ENCODE measurements at places on chromosomes 16 and 17.

DNA sequence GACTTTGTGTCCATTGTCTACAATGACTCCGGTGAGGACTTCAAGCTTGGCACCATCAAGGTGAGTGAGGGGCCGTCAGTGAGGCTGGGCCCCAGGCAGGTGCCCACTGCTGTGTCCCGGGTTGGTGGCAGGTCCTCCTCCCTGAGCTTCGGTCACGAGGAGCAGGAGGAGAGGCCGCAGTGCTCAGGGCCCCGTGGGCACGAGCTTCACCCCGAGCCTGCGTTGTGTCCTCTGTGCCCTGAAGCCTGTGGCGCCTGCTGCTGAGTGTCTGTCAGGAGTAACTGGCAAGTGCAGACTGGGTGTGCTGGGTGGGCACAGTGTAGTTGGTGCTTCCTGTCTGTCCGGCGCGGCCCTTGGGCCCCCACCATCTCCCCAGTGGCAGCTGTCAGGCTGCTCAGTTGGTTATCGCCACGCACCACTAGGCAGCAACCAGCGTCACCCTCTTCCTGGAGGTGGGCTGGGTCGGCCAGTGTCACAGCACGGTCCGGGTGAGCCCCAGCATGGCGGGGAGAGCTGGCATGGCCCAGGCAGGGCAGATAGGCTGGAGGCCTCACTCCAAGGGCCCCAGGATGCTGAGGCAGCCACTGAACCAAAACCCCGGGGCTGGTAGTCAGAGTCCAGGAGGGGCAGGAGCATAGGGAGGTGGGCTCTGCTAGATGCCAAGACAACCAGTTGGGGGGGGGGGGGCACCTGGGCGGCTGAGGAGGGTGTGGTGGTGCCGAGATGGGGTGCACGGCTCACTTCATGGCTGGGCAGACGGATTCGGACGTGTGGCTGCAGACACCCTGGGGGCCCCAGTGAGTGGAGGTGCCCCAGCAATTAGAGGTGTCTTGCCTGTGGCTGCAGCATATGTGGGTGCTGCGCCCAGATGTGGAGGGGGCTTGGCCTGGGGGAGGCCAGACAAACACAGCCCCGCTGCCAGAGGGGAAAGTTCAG, 39.3 kb downstream of the TSC2 start:
- DNase-seq, result no peak

GRCh38 chr16:23953476-23953875, 117.7 kb downstream of the PRKCB start:
- no peak for DNase-seq

GRCh38 chr17:10842658-10843057, 4.8 kb upstream of the PIRT start:
- no peak for DNase-seq

GRCh38 chr17:19370493-19370960, 7.8 kb upstream of the MAPK7 start:
- DNase-seq, result peak; percentile 59

DNA sequence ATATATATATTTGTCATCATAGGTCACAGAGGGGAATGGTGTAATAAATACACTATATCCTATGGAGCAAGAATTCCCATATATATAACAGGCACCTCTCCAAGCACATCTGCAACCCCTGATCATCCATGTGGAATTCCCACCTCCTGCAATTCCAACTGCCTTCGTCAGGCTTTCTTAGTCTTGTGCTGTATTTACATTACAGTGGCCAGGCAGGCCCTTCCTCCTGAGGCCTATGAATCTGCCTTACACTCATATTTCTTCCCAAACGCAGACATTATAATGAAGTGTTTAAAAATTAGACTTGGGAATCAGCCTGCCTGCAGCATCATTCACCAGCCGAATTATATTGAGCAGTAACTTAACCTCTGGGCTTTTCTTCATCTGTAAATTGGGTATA, 19.3 kb upstream of the DNAH9 start:
- DNase-seq, result no peak

DNA sequence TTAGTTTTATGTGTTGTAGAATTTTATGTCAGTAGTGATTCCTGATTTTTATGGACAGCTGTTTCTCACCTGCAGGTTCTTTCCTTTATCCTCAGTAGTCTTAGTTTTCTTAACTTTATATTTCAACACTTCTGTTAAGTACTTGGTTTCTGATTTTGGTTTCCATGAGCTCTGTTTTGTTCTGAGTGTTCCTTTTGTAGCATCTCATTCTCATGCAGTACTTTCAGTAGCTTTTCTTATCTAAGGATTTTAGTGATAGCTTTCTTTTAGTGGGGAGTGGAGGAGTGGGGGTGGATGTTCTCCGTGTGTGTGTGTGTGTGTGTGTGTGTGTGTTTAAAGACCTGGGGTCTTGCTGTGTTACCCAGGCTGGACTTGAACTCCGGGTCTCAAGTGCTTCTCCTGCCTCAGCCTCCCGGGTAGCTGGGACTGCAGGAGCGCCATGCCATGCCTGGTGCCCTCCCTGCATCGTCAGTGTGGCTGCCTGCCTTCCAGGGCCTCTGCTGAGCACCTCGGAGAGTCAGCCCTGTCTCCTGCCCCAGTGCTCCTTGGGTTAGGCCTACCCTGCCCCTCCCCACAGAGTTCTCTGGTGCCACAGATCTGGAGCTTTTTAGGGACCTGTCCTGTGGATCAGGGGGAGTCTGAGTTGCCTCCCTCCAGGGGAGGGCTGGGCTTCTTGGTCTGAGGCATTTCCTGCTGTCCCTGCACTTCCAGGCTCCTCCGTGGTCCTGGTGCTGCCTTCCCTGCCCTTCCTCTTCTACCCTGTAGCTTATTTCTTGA, 4.3 kb upstream of the ZNF750 start:
- no peak for DNase-seq

DNA sequence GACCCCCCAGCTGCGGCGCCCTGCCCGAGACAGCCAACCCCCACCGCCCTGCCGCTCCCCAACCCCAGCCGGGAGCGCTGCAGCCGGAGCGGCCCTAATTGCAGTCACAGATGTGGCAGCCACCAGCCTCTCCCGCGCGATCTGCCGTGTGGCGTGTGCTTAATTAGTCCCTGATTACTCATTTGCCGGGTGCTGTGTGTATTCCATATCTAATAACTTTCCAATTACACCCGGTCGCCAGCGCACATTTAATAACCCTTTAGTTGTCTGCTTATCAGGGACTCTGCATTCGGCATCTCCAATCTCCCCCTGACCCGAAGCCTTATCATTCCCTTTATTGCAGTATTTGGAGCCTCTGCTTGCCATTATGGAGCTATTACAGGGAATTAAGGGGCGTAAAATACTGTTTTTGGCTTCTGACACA, 236.7 kb upstream of the CIBAR2 start:
- DNase-seq, result no peak

DNA sequence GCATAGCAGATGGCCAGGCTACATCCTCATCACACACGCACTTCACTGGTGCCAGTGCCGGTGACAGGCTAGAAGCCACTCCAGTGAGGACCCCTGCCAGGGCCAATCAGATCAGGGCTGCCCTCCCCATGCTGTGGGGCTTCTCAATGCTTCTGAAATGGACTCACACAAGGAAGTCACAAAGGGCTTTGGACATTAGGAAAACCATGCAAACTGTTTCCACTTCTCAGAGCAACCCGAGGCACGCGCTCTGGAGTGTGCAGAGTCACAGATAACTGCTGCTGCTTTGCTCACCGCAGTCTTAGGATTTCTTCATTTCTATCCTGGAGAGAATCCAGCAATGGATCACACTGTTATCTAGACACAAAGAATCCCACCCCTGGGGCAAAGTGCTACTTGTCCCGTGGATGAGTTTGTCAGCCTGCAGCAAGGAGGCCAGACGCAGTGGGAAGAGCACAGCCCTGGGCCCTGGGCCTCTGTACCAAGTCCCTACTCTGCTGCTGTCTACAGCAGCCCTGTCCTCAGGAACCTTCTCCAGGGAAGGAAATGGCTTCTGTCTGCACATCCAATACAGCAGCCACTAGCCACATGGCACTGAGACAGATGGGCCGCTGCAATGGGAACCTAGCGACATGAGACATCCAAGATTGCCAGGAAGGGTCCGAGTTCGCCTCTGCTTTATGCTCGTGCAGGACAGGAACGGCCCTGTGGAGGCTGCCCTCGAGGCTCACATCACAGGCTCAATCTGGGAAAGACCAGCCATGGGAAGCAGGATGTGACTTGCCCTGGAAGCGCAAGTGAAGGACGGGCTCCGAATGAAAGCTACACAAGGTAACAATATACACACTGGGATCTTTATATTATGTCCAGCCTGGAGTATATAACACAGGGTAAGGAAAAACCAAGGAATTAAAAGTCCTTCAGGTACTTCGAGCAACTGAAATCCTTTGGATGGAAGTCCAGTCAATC, 169.3 kb downstream of the ZFHX3 start:
- DNase-seq, result no peak

DNA sequence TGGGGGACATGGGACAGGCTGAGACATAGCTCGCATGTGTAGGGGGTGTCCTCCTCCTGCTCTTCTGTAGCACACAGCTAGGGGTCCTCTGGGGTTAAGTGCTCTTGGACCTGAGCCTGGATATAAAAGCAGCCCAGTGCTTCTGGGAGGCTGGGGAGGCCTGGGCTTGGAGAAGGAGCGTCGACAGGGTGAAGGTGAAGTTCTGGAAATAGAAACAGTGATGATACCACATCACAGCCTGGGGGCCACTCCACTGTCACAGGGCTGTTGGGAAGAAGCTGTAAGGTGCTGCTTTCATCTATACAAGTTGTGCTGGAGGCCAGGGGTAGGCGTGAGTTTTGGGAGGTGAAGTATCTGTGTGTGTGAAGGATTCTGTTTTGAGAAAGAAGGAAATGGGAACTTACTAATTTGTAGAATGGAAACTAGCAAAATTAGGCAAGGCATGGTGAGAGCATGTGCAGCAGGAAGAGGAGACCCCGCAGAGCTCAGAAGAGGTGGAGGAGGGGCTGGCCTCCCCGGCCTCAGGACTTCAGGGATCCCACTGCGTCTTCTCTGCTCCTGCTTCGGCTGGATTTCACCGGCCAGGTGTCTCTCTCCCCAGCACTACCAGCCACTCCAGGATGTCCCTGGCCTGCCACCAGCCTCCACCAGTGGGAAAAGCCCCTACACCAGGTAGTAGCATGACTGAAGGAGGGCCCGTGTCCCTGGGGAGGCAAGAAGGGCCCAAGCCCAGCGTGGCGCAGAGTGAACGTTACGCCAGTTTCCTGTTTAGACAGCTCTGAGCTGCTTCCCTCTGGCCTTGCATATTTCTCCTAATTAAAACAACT, 19.4 kb downstream of the PLCG2 start:
- peak; percentile 71 for DNase-seq

GRCh38 chr17:33976831-33977230, 278.3 kb upstream of the CCL2 start:
- DNase-seq, result no peak

DNA sequence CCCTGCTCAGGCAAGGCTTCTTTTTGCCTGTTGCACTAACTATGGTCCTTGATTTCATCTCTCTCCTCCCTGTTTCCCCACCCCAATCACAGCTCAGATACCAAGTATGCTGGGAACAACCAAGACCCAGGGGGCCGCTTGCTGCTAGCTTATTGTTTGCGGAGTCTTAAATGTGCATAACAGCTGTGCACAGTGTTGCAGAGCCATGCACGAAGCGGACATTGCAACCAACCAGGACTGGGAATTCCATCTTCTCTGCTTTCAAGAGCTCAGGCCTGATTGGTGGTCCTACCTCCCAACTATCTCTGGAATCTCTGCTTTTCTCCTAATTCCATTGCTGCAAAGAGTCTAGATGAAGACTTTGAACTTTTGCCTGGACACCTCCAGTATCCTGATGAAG, 281.3 kb upstream of the TNRC6C start:
- no peak for DNase-seq

DNA sequence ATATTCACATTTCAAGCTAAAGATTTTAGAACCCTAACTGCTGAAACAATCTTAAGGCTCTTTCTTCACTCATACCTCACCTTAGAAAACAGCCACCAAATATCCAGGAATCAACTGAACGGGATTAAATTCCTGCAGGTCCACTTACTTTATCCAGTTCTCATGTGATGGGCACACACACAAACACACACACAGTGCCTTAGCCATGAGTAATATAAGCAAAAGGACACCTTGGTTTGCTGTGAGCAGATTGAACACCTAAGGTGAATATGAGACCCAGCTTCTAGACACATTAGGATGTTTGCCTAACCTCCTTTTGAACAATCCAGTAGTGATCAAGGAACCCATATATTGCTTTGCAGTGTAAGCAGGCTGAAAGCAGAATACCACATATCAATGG, 81.5 kb downstream of the TUBD1 start:
- DNase-seq, result no peak

GRCh38 chr17:50288306-50288705, 14.0 kb downstream of the TMEM92 start:
- no peak for DNase-seq
